ENCODE measurements at places on chromosomes 2 and 18. TPM values are rescaled to one million over a fixed set of nuclear protein-coding genes. Genes with fewer than 3 reads are reported as not detected.

HOXD11 gene
- not detected for total RNA-seq

DNA sequence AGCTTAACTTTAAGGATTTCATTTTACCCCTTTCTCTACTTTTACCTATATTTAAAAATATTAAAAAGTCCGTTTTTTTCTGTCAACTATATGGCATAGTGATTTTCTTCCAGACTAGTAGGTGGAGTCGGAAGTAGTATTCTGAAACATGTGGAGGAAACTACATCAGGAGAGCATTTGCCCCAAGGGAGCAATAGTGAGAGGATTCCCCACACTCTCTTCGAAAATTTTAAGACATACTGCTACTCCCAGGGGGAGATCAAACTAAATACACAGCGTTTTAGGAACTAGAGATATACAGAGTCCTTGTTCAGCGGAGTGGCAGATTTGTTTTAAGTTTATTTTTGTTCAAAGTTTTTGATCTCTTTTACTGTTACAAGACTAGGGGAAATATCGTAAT is 40.6 kb downstream of the METAP1D start:
- H3K4me1 ChIP-seq: no peaks in the 10 kb centered on the region
- no peak overlapping the region for H3K27ac ChIP-seq
- DNase-seq: no peak
- no peak overlapping the region for H3K4me3 ChIP-seq
- no peaks in the 10 kb centered on the region for H3K36me3 ChIP-seq

DNA sequence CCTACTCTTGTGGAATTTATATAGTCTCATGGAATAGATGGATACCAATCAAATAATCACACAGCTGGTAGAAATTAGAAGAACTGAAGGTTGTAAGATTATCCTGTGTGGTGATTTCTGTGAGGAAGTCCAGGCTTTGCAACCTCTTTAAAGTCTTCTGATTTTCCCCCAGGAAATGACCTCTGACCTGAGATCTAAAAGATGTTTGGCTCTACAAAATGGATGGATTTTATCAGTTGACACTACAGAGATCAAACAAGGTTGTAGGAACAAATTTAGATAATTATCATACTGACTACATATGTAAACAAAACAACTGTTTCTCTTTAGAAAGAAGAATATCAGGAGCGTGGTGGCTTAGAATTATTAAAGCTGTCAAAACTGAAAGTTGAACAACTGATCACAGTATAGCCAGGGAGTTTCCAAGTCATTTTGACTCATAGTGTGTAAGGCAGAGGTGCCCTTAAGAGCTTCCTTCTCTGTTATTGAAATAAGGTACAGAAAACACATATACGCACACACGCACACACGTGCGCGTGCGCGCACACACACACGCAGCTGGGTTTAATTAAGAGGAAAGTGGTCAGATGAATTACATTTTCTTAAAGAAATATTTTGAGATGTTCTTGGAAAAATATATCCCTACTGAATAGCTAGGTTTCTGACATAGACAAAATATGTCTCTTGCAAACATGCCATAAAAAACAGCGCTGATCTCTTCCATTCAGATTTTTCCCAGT is 35.5 kb upstream of the PELI1 start:
- no peak for DNase-seq
- H3K36me3 ChIP-seq: no peaks in the 10 kb centered on the region
- no peak overlapping the region for H3K4me3 ChIP-seq
- H3K27me3 ChIP-seq: no peaks in the 10 kb centered on the region

DNA sequence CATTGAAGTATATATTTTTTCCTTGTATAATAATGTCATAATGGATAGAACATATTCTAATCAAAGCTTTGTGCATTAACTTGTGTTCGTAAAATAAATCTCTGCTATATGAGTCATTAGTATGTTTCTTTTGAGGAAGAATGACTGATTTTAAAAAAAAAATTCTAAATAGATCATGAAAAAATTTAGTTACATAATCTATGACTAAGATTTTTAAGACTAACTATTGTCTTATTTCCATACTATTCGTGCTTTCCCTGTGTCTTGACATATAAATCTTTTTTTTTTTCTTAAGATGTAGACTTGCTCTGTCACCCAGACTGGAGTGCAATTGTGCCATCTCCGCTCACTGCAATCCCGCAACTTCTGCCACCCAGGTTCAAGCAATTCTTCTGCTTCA is 226.1 kb downstream of the DSEL start:
- no peak overlapping the region for H3K4me3 ChIP-seq
- no peaks in the 10 kb centered on the region for H3K27me3 ChIP-seq
- no peak for DNase-seq
- H3K36me3 ChIP-seq: no peaks in the 10 kb centered on the region
- H3K27ac ChIP-seq: no peak overlapping the region
- H3K4me1 ChIP-seq: no peaks in the 10 kb centered on the region

TUBA4A gene
- total RNA-seq: 35.3 TPM

GRCh38 chr2:88747990-88748389 is 56.5 kb downstream of the RPIA start:
- peaks cover 20% of the 10 kb centered on the region for H3K36me3 ChIP-seq
- H3K27ac ChIP-seq: no peak overlapping the region
- H3K4me1 ChIP-seq: no peaks in the 10 kb centered on the region
- no peak overlapping the region for H3K4me3 ChIP-seq
- DNase-seq: no peak

DNA sequence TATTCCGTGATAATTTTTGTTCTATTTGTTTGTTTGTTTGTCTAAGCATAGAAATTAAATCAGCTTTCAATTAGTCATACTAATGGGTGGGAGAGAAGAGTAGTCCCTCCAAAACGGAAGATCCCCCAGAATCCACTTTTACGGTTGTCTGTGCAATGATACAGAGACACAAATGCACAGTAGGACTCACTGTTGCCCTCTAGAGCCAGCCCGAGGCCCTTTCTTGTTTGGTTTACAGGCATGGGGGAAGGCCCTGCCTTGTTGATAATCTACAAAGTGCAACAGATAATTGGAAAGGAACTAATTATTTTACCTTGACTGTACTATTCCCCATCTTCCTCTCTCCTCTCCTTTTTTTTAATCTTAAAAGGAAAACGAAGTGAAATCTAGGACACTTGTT is 121.1 kb downstream of the ACOXL start:
- peak; percentile 22 for DNase-seq
- no peak overlapping the region for H3K27ac ChIP-seq
- no peaks in the 10 kb centered on the region for H3K36me3 ChIP-seq
- H3K4me1 ChIP-seq: no peaks in the 10 kb centered on the region

DNA sequence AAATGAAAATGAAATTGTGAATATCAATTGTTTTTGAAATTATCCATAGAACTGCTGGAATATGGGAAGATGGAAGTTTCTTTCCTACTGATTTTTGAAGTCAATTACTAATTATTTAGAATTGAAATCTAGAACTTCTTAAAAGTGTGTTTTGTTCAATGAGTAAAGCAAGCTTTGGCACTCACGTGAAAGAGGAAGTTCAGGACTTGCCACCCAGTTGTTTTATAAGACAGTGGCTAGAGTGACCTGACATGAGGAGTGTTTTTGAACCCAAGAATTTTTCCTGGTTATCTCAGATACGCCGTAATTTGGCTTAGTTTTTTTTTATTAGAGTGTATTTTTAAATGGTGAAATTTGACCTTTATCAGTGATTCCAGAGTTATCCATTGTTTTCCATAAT is 3.5 kb downstream of the MXD1 start:
- H3K27me3 ChIP-seq: no peaks in the 10 kb centered on the region
- no peak for DNase-seq
- peaks cover 7% of the 10 kb centered on the region for H3K4me1 ChIP-seq
- peaks cover 13% of the 10 kb centered on the region for H3K36me3 ChIP-seq
- no peak overlapping the region for H3K27ac ChIP-seq

CNGA3 gene
- not detected for total RNA-seq

DNA sequence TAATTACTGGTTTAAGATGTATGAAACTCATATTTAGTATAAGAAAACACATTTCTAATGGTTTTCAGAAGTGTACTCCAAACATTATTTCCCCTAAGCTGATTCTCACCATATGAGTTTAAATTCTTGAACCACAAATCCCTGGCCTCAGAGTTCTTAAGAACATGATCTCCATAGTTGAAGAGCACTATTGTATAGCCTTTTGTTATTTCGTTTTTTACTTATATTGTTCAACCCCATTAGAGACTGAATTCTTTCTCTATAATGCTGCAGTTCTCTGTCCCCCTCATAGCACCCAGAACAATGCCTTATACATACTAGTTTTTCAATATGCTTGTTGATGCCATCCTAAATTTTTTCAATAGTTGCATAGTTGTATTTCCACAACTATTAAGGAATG is 85.5 kb upstream of the TMEM17 start:
- no peaks in the 10 kb centered on the region for H3K36me3 ChIP-seq
- DNase-seq: no peak
- no peak overlapping the region for H3K4me3 ChIP-seq
- H3K27ac ChIP-seq: no peak overlapping the region
- no peaks in the 10 kb centered on the region for H3K27me3 ChIP-seq

DNA sequence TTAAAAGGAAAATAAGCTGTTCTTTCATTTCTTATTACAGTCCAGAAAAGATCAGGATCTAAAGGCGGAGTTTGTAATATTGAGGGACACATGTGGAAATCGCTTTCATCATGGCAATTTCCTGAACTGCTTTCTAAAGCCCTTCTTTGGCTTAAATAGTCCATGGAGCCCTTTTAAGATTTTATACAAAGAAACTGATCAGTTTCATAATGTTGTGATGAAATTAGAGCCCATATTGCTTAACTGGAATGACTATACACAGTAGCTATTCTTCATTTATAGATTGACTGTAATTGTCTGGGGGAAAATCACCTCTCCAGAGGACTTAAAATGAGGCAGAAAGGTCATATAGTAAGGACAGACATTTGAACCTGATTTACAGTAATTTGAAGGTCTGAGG is 322.2 kb downstream of the ETAA1 start:
- H3K4me1 ChIP-seq: no peaks in the 10 kb centered on the region
- no peak overlapping the region for H3K27ac ChIP-seq
- DNase-seq: no peak
- no peaks in the 10 kb centered on the region for H3K27me3 ChIP-seq

IL36RN gene
- total RNA-seq: not detected

ASB18 gene
- total RNA-seq: not detected

G6PC2 gene
- not detected for total RNA-seq

DOK6 gene
- 2.9 TPM for total RNA-seq

GALR1 gene
- total RNA-seq: 0.11 TPM

DNA sequence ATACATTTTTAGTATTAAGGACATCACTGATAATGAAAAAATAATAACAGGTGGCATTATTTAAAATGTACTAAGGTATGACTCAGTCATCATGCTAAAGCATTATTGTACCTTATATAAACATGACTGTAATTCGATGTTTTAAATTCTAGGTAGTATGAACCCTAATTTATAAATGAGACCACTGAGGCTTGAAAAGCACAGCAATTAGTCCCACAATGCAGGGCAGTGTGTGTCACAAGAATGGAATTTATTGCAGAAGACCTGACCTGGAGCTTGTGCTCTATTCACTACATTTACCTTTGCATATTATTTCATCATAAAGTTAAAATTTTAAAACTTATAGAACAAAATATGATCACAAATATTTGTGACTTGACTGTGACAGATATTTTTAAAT is 358.5 kb upstream of the DSEL start:
- DNase-seq: no peak
- H3K27ac ChIP-seq: no peak overlapping the region
- no peaks in the 10 kb centered on the region for H3K27me3 ChIP-seq

TEX44 gene
- not detected for total RNA-seq

DNA sequence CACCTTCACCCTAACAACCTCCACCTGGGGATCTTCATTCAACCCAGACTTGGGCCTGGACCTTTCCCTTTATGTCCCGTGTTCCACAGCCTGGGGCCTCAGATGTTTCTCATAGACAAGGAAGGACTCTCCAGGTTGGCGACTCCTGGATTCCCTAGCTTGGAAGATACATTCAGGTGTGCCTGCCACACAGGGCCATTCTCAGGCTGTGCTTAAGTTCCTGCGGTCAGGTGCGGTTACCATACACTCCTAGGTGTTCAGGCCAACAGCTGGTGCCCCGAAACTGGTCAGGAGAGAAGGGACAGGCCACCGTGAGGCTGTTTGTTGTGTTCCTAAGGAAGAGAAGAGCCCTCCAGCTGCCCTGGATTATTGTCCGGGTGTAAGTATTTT is 15.6 kb downstream of the SLC4A3 start:
- no peak for DNase-seq
- no peak overlapping the region for H3K4me3 ChIP-seq
- H3K27me3 ChIP-seq: no peaks in the 10 kb centered on the region
- H3K36me3 ChIP-seq: no peaks in the 10 kb centered on the region
- peaks cover 18% of the 10 kb centered on the region for H3K4me1 ChIP-seq

DNA sequence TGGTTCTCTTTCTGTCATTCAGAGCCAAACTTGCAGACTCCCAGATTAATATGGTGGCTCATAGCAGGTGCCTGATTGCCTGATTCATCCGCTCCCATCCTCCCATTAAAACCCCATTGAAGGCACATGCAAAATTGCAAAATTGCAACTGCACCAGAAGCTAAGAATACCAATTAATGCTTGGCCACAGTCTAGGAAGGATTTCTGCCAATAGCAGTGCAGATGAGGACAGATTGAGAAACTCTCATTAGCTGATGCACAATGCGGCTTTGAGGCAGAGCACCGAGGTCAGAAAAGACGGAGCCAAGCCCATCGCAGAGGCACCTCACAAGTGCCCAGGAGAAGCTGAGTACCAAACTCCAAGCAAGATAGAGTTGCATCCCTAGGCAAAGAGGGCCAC is 172.8 kb downstream of the ARL4C start:
- H3K4me3 ChIP-seq: no peak overlapping the region
- no peaks in the 10 kb centered on the region for H3K36me3 ChIP-seq
- H3K4me1 ChIP-seq: no peaks in the 10 kb centered on the region
- H3K27ac ChIP-seq: no peak overlapping the region
- no peaks in the 10 kb centered on the region for H3K27me3 ChIP-seq

GRCh38 chr2:56681659-56682396 is 498.0 kb downstream of the CCDC85A start:
- no peak for DNase-seq
- H3K4me1 ChIP-seq: no peaks in the 10 kb centered on the region
- H3K36me3 ChIP-seq: no peaks in the 10 kb centered on the region
- H3K4me3 ChIP-seq: no peak overlapping the region

- no peaks in the 10 kb centered on the region for H3K36me3 ChIP-seq
- H3K27me3 ChIP-seq: no peaks in the 10 kb centered on the region
- no peaks in the 10 kb centered on the region for H3K4me1 ChIP-seq
- DNase-seq: no peak
- no peak overlapping the region for H3K4me3 ChIP-seq
- H3K27ac ChIP-seq: no peak overlapping the region
Measured at GRCh38 chr2:124250433-124250832, 225.3 kb downstream of the CNTNAP5 start.

GPAT2 gene
- 1.2 TPM for total RNA-seq

- peaks cover 39% of the 10 kb centered on the region for H3K36me3 ChIP-seq
- no peak for DNase-seq
- no peak overlapping the region for H3K27ac ChIP-seq
- peaks cover 4% of the 10 kb centered on the region for H3K4me1 ChIP-seq
- no peaks in the 10 kb centered on the region for H3K27me3 ChIP-seq
Measured at GRCh38 chr2:181904022-181904632, 12.6 kb downstream of the ITPRID2 start.

- H3K27ac ChIP-seq: no peak overlapping the region
- H3K27me3 ChIP-seq: no peaks in the 10 kb centered on the region
- H3K4me3 ChIP-seq: no peak overlapping the region
- DNase-seq: no peak
Measured at GRCh38 chr18:9951022-9951859, 37.4 kb downstream of the VAPA start.

- no peaks in the 10 kb centered on the region for H3K27me3 ChIP-seq
- DNase-seq: no peak
- no peak overlapping the region for H3K4me3 ChIP-seq
Measured at GRCh38 chr2:41821167-41821566, 226.7 kb upstream of the PKDCC start.

LYG1 gene
- total RNA-seq: 0.40 TPM

RBKS gene
- 8.6 TPM for total RNA-seq

All from thyroid gland (tissue), 4 donors.